ENCODE measurements at places on chromosomes 3 and 15.
A peak's percentile ranks its signal among the peaks of the same experiment; 100 is the strongest.

DNA sequence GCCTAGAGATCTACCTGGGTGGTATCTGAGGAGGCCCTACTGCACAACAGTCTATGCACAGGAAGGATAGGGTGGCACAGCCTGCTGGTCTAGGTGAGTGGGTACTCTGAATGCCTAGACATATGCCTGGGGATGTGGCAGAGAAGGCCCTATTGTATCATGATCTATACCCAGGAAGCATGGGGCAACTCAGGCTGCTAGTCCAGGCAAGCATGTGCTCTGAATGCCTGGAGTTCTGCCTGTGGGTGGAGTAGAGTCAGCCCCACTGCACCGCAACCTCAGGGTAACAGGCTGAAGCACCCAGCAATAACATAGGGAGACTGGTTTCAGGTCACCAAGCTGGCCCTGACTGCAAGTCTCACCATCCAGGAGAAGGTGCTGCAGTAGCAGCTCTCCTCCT is 224.7 kb downstream of the MFSD1 start:
- no peak for DNase-seq

GRCh38 chr15:63372018-63372705 is 9.5 kb downstream of the CA12 start:
- no peak for DNase-seq

DNA sequence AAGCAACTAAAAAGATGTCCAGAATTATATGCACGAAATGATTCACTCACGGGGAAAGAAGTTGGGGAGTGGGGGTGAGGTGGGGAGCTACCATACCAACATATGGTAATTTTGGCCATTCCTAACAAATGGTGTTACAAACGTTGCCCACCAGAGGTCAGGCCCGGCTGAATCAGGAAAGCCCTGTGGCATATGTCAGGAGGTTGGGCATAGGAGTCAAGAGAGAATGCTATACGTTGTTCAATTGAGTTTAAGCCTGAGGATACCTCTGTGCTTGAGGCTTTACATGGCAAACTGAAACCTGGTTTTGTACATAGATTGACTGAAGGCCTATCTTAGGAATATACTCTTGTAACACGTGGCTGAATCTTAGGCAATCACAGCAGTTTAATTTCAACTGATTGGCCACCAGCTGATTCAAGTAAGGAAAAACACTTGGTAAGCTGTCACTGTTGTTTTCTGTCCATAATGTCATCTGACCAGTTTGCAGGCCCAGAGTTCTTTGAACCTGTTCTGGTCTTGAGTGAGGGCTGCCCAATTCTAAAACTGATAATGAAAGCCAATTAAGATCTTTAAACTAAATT is 23.4 kb upstream of the SLC2A2 start:
- no peak for DNase-seq

DNA sequence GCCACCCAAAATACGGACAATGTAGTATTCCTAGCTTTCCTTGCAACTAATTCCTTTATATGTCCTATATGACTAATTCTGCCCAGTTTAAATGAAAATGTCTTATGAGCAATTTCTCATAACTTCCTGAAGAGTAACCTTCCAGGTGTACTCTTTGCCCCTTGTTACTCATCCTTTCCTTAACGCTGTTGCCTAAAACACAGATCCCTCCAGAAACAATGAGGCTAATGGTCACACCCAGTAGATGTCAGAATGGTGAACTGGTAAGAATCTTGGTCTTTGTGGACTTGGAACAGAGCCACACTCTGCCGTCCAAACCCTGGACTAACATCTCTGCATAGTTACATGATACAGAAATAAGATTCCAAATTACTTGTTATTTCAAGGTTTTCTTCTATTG is 497.9 kb downstream of the IGSF11 start:
- DNase-seq: no peak

DNA sequence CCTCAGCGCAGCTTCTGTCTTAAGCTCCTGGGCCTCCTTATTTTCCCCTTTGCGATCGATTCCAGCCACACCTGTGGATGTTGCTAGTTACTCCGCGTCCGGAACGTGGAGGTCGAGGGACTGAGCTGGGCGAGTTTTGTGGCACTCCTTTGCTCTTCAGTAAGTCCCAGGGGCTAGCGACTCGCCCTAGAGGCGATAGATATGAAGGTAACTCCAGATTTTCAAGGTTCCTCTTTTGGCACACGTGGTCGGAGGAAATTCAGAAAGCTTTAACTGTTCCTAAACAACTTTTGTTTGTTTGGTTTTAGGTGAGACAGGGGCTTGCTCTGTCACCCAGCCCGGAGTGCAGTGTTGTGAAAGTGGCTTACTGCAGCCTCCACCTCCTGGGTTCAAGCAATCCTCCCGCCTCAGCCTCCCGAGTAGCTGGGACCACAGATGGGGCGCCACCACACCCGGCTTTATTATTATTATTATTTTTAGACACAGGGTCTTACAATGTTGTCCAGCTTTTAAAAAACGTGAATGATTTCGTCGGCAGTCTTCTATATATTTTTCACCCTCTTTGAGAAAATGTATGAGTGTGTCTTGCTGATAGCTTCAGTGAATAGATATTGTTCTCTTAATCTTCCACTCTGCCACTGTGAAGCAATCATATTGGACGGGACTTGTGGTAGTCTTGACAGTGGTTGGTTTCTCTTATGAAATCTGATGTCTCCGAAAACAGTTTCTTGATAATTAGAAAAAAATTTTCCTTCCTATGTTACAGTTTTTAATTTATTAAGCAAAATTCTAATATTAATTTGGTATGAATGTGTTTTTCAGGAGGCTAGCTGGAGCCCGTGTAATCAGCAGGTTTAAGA is 785 bp downstream of the MFSD1 start:
- DNase-seq: no peak

DNA sequence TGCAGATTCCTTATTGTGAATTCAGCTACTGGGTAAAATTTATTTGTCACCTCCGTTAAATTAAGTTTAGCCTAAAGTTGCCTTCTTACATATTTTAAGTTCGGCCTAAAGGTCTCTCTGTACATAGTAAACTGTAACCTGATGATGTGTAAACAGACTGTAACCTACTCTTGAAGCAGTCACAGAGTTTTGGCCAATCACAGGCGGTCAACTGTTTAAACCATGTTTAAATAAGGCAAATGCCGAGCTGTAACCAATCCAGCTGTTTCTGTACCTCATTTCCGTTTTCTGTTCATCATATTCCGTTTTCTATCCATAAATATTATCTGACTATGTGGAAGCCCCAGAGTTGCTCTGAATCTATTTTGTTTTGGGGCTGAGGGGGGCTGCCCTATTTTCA is 2.4 kb upstream of the ADAMTSL3 start:
- DNase-seq: no peak

DNA sequence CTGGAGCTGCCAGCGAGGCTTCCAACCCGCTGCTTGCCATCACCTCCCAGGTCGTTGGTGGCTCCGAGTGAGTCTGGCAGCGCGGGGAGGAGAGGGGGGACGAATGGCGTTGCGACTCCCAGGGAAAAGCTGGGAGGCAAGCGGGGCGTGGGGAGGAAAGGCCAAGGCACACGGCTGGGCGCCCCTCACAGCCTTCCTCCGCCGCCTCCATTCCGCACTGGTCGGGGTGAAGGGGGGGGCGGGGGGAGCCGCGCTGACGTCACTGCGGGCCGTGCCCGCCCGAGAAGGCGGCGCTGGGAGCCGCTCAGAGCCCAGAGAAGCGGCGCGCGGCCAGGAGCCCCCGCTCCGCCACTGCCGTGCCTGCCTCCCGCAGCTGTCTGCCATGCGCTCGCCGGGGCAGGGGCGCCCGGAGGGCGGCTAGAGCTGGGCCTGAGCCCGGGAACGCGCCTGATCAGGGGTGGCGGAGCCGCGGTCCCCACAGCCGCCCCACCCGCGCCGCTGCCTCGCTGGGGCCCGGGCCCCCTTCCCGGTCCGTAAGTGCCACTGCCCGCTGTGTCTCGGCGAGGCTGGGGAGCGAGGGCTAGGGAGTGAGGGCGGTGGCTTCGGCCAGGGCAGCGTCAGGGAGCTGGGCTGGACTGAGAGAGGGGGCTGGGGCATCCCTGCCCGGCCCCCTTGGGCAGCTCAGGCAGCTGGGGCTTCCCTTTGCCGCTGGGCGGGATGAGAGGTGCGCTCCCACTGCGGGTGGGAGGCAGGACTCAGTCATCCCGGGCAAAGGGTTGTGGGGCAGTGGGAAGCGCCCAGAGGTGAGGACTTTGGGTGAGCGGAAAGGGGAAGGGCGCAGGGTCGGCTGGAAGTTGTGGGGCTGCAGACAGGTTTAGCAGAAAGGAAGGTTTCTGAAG is 27.8 kb upstream of the POLG start:
- DNase-seq: no peak

DNA sequence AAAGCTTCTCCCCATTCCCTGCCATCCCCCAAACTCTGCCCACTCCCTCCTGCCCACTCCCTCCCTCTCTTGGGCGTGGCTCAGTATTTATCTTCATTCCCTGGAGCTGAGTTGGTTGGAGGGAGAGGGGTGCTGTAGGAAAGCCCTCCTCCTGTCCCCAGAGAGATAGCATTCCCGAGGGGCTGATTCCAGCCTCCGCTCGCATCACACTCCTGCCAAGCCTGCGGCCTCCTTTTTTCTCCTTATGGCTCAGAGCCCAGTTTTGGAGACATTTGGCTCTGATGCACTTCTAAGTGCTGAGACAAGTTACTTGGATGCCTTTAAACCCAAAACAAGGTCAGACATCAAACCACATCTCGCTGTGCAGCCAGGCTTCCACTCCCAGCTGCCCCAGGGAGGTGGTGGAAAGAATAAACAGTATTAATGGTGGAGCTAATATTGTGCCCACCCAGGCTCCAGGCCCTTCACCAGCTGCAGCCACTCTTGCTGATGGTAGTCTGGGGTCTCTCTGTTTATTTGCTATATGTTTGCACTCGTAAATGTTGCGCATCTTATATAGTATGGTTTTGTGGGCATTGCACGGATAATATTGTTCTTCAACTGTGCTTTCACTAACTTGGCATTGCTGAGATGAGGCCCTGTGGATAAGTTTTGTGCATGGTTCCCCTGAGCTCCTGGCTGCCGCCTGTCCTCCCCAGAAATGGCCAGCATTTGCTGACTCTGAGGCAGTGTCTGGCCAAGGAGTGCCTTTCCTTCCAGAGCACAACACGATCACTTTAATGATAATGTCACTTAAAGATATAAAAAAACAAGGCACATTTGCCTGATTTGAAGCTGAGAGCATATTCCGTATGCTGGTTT is 157.2 kb downstream of the LRRC28 start:
- no peak for DNase-seq

DNA sequence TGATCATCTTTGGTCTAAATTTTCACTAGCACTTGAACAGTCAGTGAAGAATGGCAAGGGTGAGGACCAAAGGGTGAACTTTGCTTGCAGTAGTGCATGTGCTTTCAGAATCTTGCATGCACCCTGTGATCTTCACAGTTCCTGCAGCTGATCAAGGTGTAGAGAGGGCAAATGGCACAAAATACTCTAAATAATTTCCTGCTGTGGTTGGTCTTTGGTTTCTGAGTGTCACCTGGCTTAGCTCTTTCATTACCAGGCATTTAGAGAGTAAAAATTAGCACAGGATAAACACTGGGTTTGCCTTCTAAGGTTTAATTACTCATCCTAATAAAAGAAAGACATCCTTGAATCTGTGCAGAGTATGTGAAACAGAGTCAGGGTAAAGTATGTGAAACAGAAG is 11.4 kb downstream of the TIPARP start:
- DNase-seq: no peak

GRCh38 chr15:89674526-89674925 is 4.6 kb downstream of the PLIN1 start:
- no peak for DNase-seq

DNA sequence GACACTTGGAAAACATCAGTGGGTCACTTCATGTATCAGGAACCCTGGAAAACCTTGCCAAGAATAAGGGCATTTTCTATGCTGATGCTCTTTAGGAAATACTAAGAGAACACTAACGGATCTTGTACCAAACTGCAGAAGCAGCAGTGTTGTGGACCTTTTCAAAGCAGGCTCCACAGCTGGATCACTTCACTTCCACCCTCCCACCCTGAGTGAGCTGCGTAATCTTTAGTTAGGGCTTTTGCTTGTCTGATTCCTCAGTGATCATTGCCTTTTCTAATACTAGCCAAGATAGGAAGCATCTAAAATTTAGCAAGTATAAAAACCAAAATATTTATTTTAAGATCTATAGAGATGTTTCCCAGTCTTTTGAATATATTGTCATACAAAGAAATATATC is 229.0 kb downstream of the EPHA6 start:
- DNase-seq: no peak

- peak; percentile 65 for DNase-seq
Observed at GRCh38 chr3:25663869-25664811, 567 bp downstream of the TOP2B start.

DNA sequence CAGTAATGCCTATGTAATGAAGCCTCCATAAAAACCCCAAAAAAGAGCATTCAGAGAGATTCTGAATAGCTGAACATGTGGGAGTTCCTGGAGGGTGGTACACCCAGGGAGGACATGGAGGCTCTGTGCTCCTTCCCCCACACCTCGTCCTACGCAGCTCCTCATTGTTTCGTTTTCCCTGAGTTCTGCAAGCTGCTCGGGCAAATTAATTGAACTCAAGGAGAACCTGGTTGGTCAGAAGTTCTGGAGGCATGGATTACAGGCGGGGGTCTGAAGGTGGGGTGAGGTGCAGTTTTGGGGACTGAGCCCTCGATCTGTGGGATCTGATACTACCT is 142.2 kb downstream of the MYO9A start:
- DNase-seq: no peak

GRCh38 chr3:64530434-64531049 is 157.3 kb downstream of the ADAMTS9 start:
- no peak for DNase-seq

- DNase-seq: no peak
Observed at GRCh38 chr3:190094160-190094718, 26.5 kb downstream of the P3H2 start.

DNA sequence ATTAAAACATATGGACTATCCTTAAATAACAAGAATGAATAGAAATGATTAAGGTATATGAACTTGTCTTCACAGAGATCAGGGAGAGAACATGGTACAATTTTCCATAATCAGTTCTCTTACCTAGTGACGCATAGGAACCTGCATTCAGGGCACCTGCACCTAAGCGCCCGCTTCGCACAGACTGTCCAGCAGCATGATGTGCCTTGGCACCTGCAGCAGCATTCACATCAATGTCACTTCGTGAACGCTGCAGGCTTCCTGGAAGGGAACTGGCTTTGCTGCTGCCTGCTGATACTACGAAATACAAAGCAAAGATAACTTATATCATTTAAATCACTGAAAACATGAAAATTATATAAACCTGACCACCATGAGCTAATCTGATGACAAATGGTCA is 115.2 kb downstream of the CLASP2 start:
- no peak for DNase-seq

GRCh38 chr15:69692342-69692741 is 239.7 kb downstream of the RPLP1 start:
- no peak for DNase-seq

DNA sequence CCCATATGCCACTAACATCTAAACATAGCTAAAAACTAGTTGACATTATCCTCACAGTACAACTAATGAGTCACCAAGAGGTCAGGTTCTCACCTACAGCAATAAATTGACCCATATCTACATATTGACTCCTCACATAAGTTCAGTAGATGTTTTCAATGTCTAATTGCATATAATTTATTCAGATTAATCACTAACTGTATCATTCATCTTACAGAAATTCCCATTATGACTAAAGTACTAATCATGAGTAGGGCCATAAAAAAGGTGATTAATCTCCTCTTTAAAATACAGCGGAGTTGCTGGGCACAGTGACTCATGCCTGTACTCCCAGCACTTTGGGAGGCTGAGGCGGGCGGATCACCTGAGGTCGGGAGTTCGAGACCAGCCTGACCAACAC is 82.4 kb upstream of the ST3GAL6 start:
- DNase-seq: no peak
